NCI-H2029 (cell line): ENCODE measurements at places on chromosomes 12 and 14.

GRCh38 chr12:5794156-5794555 is 150.9 kb downstream of the ANO2 start:
- DNase-seq: no peak

- no peak for DNase-seq
Measured at GRCh38 chr12:661720-662486, 1.3 kb downstream of the NINJ2 start.

GRCh38 chr12:46874642-46875041 is 48.8 kb upstream of the SLC38A4 start:
- no peak for DNase-seq

DNA sequence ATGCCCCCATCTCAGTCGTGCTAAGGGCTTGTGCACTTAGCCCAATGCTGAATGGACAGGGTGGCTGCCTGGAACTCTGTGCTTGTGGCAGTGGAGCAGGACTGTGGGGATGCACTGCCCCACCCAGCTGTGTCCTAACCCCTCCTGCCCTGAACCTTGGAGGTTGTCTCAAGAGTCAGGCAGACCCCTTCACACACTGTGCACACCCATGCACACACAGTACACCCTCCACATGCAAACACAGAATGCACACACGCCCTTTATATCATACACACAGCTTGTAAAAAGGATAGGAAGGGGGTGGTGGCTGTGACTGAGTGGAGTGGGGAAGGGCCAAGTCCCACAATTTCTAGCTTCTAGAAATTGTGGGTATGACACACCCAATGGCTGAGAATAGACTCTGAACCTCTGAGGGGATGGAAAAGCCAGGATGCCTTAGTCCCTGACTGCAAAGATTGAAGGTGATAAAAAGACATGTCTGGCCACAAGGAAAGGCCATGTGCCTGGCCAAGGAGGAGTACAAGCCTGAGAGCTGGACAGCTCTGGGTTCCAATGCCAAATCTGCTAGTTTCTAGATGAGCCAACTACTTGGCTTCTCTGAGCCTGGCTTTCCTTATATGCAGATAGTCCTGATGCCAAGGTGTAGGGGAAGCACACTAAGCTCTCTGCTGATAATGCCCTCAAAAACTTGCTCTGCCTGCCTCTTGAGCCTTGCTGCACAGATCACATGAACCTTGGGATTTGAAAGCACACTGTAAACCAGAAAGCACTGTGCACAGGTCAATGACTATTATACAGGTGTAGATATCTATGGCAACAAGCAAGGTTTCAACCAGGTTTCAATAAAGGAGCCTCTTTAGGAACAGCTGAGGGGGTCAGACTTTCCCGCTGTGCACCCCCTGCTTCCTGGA is 8.4 kb downstream of the KRT8 start:
- no peak for DNase-seq

DNA sequence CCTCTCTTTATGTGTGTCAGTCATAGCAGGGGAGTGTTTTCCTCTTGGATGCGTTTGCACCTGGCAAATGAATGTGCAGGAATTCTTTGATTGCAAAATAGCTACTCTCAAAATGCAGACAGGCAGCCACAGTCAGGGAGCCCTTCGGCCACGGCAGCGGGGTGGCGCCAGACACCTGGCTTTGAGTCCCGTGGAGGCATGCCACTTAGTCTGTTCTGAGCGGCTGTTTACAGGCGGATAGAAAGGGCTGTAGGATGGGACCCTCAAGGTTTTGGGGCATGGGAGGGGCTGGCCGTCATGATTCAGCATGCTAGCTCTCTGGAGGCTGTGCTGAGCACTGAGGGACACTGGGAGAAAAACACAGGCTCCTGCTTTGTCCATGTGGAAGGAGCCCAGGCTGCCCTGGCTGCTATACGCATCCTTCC is 117.1 kb downstream of the SLC25A47 start:
- DNase-seq: peak; percentile 19

- no peak for DNase-seq
Measured at GRCh38 chr14:69953266-69953915, 74.2 kb downstream of the SMOC1 start.

DNA sequence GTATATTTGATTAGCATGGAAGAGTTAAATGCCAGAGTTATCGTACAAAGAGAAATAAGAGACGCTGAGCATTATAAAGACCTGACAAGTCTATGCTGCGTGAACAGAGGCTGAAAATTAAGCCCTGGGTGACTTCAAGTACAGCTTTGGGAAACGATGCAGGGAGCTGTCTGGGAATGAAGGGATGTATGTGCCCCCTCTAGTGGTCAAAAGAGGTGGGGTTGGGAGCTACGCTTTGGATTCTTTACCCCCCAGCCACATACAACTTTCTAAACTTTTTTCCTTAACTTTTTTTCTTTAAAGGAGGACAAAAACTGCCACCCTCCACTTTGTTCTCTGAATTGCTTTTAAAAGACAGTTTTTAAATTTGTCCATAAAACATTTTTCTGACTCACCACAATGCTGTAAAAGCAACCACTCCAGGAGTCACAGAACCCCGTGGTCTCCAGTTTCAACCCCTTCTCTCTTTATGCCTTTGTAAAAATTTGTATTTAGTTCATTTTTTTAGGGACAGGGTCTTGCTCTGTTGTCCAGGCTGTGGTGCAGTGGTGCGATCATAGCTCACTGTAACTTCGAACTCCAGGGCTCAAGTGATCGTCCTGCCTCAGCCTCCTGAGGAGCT is 59.4 kb downstream of the ZNF664 start:
- DNase-seq: peak; percentile 40

DNA sequence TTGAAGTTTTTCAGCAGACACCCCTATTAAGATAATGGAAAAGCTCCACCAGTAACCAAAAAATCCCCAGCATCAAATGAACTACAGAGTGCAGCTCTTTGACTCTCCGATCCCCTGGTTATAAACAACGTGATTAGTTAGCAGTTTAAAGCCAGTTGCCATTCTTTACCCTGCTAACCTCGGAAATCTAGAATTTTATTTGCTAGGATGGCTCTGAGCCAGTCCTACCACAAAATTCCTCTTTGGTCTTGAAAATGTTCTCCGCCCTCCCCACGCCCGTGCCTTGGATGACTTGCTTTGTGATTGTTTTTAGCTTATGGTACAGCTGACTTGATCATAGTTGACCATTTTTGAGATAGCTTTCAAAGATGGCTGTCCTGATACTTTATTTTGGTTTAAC is 1.2 kb downstream of the KLHDC2 start:
- peak; percentile 31 for DNase-seq

GRCh38 chr12:1445807-1446206 is 148.6 kb downstream of the FBXL14 start:
- no peak for DNase-seq

DNA sequence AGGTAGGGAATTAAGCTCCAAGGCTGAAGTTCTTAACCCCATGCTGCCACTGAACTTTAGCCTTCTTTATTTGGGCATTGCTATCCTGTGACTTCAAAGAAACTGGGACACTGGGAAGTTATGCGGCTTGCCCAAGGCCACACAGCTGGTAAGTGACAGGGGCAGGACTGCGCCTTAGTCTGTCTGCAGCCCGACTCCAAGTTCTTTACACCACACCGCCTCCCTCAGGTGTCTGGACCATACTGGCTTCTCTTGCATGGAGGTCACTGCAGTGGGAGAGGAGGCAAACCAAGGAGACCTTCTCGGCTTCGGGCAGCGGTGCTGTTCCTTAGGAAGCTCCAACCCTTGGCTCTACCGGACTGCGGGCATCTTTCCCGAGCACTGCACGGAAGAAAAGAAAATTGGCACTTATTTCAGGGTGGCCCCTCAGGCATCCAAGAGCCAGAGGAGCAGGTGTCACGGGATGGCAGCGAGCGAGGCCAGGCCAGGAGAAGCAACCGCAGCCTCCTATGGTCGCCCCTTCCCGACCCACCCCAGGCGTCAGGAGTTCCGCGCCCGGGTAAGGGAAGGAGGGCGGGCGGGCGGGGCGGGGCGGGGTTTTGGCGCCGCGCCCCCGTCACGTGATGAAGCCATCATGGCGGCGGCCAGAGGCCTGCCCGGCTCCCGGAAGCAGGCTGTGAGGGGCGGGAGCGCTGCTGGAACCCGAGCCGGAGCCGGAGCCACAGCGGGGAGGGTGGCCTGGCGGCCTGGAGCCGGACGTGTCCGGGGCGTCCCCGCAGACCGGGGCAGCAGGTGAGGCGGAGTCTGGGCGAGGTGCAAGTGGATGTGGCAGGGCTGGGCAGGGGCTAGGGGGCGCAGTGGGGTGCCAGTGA is 16.4 kb upstream of the ESPL1 start:
- DNase-seq: peak; percentile 76

DNA sequence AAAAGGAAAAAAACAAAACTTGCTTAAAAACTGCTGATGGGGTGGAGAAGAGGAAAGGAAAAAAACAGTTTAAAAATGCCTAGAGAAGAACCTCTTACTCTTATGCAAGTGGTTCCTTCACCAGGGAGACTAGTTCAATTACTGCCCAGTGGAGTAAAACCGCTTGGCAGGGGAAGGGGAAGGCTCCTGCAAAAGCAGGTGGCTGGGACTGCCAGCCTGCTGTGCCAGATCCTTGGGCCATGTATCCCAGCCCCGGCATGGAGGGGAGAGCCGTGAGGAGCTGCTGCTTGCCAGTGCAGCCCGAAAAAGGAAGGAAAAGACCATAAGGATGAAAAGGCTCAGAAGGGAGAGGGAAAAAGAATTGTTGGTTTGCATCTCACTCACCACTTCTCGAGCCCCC is 123.0 kb downstream of the FSCB start:
- DNase-seq: no peak

DNA sequence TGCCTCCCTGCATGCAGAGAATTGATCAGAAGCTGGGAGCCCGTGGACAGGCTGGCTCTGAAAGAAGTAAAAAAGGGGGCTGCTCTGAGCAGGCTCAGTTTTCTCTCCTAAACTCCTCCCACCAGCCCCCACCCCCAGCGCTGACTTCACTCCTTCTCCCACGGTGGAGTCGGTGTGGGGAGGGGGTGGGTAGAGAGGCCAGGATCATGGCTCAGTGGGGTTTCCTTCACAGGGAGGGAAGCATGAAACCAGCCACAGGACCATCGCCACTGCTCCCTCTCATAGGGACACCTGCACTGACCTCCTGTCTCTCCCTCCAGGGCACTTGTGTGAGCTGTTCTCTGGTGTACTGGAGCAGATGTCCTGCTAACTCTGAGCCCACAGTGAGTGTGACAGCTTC is 78.9 kb downstream of the STAB2 start:
- DNase-seq: peak; percentile 19

- DNase-seq: no peak
Measured at GRCh38 chr12:47302111-47302671, 222.4 kb upstream of the AMIGO2 start.

GRCh38 chr12:93429448-93429847 is 12.3 kb downstream of the UBE2N start:
- DNase-seq: no peak

GRCh38 chr12:107500307-107500706 is 185.3 kb upstream of the PWP1 start:
- DNase-seq: no peak

GRCh38 chr12:6934110-6934509 is 6.4 kb downstream of the ATN1 start:
- peak; percentile 38 for DNase-seq
